ENCODE measurements at places on chromosomes 7 and 10.

- peak; percentile 54 for DNase-seq
These were observed 101.4 kb upstream of the GLI3 start for GRCh38 chr7:42338231-42338915.

DNA sequence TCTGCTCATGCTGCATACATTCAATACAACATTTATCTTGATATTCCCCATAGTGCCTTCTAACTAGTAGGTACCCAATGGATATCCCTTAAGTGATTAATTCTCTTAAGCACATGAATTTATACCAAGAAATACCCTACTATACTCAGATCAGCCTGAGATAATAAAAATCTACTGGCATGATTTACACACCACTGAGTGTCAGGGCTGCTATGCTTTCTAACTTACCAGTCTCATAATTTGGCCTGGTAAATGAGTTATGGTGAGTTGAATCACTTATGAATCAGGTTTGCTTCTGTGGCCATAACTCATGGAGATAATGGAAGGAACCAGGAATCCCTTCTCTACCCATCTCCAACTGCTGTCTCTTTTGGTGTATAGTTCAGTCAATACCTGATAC, 122.8 kb downstream of the THSD7A start:
- DNase-seq, result no peak

GRCh38 chr10:104020020-104020419, 53.1 kb downstream of the SLK start:
- DNase-seq, result no peak

- DNase-seq, result peak; percentile 75
These were observed 7.1 kb upstream of the WDR86 start for GRCh38 chr7:151416941-151417315.

DNA sequence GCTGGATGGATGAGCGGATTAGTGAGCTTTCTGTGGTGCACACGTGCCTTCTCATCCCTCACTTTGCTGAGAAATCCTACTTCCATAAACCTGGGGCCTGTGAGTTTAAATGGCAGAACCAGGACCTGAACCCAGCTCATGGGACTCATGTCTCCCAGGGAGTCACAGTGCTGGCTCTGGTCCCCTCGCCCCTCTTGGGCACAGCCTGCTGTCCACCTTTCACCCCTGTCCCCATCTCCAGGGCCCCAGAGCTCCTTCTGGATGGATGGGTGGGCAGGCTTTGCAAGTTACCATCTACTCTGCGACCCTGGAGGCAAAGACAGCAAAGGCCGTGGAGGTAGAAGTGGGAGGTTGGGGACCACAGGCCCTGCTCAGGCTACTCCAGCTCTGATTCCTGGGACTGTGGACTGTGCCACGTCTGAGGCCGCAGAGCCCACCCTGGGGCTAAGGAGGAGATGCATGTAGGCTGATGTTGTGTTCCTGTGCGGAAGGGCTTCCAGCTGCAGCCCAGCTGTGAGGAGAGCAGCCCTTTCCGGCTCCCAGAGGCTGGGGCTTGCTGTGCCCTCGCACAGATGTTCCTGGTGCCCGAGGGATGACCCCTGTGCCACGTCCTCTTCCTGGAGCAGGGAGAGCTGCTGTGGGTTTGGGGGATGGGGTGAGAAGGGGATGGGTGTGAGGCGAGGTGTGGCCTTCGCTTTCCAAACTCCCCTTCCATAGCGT, 40.3 kb downstream of the PRF1 start:
- DNase-seq, result peak; percentile 91

GRCh38 chr7:85030893-85031292, 156.0 kb downstream of the SEMA3D start:
- DNase-seq, result no peak

DNA sequence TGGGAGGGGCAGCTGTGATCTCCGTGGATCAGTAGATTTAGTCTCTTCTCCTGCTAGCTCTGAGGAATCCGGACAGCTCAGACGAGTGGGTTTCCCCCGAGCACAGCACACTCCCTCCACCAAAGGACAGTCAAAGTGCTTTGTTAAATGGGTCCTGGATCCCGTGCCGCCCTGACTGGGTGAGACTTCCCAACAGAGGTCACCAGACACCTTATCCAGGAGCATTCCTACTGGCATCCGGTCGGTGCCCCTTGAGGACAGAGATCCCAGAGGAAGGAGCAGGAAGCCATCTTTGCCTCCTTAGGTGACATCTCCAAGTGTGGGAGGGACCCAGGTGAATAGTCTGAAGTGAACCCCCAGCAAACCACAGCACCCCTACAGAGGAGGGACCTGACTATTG, 1148.9 kb downstream of the CNTNAP2 start:
- no peak for DNase-seq

- DNase-seq, result no peak
These were observed 108.6 kb upstream of the ABI1 start for GRCh38 chr10:26969145-26969926.

DNA sequence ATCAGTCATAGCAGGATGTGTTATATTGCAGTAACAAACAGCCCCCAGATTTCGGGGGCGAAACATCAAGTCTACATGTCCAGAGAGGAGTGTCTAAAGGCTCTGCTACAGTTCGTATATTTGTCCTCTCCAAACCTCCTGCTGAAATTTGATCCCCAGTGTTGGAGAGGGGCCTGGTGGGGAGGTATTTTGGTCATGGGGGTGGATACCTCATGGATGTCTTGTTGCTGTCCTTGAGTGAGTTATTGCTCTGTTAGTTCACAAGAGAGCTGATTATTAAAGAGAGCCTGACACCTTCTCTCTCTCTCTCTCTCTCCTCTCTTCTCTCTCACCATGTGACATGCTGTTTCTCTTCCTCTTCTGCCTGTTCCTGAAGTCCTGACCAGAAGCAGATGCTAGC, 343.7 kb downstream of the TCERG1L start:
- DNase-seq, result no peak

DNA sequence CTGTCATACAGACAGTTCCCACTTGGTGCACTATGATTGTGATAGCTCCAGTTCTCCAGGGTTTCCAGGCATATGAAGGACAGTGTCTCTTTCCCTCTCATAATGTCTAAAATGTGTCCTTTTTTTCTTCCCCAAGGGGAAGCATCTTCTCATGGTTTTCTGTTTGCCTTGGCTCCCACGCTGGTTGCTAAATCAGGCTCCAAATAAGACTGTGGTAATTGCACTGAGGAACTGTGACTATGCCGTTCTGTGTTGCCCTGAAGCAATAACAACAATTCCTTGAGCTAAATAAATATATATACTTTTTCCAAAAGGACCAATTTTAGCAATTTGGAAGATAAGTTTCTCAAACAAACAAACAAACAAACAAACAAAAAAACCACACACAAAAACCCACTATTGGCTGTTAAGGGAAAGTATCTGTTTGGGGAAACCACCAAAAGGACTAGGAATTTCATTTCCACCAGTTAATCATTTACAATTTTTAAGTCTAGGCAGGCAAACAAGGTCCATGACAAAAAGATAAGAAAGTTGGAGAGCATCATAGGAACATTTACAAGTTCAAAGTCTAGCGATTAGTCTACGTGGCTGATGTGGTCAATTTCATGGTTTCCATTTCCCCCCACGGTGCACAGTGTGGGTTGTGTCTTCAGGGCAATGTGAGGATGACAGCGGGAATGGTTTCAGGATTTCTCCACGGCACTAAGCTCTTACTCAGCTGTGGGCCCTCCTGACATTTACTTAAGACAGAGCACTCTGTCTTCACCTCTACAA, 62.4 kb downstream of the THNSL1 start:
- DNase-seq, result peak; percentile 16

GRCh38 chr10:46028584-46029460, 1.6 kb downstream of the NCOA4 start:
- no peak for DNase-seq

GRCh38 chr7:100093498-100093897, 4.7 kb downstream of the COPS6 start:
- no peak for DNase-seq

DNA sequence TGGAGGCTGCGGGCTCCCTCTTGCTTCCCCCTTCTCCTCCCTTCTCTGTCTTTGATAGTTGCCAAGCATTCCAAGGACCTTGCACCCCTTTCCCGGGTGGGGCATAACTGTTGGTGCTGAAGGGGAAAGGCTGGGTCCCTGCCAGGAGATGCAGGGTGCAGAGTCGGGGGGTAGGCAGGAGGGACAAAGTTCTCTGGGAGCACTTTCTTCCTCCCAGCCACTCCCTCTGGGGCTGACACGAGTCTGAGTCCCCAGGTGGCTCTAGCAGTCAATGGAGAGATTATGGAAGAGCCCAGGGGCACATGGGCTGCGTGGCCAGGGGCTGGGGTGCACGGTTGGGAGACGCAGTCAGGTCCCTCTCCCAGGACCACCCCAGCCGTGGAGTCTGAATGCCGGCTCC, 2.1 kb downstream of the CLDN15 start:
- no peak for DNase-seq

DNA sequence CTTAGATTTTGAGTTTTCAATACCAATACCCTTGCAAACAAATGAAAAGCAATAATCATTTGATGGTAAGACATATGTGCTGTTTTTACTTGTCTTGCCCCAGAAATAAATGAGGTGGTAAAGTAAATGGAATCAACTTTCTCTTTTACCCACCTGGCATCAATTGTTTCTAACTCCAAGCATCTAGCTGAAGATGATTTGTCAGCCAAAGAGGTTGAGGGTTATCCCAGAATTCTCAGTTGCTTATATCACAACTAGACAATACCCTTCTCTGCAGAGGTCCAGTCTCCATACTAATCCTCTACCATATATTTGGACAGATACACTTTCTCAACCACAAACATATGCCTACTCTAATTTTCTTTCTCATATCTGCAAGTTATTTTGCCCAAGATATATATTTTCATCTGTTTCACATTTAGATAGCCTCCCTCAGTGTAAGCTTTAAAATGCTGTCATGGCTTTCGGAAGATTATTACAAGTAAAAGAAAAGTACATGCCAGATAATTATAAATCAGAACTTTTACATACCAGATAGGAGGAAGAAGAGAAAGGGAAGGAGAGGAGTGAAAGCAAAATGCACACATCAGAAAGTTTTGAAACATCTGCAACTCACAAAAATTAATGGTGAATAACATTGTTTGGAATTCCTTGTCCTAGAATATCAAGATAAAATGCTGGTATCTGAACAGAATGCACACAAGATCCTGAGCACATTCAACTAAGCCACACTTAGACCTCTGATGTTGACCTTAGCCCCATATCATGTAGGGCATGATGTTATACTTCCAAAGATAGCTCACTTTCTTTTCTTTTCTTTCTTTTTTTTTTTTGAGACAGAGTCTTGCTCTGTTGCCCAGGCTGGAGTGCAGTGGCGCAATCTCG, 146.6 kb downstream of the REEP3 start:
- no peak for DNase-seq

GRCh38 chr10:43287056-43288007, 20.5 kb upstream of the RASGEF1A start:
- DNase-seq, result no peak

- no peak for DNase-seq
These were observed 16.5 kb downstream of the GATA3 start for GRCh38 chr10:8071006-8071405.

GRCh38 chr10:69515699-69516259, 57.4 kb downstream of the NEUROG3 start:
- peak; percentile 70 for DNase-seq

- peak; percentile 76 for DNase-seq
These were observed 267.4 kb downstream of the ADK start for GRCh38 chr10:74418285-74418872.

DNA sequence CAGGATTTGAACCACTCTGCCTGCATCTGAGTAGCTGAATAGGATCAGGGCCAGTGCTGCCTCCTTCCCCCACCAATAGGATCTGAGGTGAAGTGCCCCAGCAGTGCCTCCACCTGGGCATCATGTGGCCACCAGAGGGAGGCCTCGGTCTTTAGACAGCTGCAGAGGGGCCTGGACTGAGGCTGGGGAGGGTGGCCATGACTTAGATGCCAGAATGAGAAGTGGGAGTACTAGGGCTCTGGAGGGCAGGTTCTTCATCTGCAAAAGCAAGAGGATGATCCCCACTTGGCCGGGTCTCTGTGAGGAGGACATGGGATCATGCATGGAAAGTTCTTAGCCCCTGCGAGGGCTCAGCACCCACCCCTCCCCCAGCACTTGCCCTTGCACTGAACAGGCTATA, 56.9 kb downstream of the NEUROG3 start:
- no peak for DNase-seq

DNA sequence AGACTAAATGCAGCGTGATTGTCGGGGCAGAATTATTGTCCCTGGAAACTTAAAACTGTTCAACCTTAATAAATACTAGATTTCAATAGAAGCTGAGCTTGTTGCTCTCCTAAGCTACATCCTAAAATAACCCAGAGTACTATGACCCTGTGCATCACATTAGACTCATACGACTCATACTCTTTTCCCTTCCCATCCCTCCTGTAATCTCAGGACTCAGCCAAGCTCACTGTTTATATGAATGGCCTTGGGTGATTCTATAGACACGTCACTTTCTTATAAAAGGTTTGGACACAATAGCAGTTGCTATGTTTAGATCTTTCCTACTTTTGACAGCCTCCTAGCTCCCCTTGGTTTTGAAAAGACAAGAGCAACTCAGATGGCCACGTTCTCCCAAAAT, 17.2 kb downstream of the TCF7L2 start:
- DNase-seq, result no peak

DNA sequence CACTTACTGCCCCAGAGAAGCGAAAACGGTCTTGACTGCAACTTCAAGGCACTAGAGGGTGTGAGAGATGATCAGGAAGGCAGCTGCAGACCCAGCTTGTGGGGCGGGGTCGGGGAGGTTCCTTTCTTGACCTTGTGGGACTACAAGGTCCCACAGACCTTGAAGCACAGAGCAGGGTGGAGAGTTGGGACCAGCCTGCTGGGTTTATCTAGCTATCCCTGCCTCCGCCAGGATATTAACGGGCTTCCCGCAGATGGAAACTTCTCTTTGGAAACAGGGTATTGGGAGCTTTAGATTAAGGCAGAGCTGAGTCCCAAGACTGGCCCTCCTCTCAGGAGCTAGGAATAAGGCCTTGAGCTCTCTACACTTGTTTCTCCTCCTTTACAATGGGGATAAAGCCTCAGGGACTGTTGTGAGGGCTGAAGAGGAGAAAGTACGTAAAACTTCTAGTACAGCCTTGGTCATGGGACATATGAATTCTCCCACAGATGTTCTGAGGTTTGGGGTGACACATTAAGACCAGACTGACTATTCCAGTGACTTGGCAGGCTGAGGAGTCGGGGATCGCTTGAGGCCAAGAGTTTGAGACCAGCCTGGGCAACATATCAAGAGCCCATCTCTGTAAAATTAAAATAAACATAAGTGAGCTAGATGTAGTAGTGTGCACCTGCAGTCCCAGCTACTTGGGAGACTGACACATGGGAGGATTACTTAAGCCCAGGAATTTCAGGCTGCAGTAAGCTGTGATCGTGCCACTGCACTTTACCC, 153.2 kb downstream of the CDH23 start:
- no peak for DNase-seq

DNA sequence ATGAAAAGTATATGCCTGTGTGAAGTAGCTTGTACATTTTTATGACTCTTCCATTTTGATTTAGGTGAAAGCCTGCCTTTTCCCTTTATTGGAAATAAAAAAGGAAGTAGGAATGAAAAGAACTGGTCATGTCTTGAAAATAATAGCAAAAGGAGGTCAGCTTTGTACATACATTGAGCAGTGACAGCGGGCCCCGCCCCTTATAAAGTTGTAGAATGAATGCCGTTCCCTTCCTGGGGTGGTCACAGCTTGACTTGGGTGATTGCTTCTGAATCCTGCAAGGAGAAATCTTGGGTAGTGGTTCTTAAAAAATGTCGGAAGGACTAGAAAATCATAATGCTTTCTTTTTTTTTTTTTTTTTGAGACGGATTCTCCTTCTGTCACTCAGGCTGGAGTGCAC, 31.7 kb downstream of the CAMK1D start:
- no peak for DNase-seq
